ENCODE measurements at places on chromosomes 4 and X. TPM values are rescaled to one million over a fixed set of nuclear protein-coding genes. Genes with fewer than 3 reads are reported as not detected.

DNA sequence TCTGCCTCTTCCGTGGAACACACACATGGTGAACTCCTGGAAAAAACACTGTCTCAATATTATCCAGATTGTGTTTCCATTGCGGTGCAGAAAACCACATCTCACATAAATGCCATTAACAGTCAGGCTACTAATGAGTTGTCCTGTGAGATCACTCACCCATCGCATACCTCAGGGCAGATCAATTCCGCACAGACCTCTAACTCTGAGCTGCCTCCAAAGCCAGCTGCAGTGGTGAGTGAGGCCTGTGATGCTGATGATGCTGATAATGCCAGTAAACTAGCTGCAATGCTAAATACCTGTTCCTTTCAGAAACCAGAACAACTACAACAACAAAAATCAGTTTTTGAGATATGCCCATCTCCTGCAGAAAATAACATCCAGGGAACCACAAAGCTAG, 87.9 kb downstream of the TET2 start:
- DNase-seq: no peak
- no peak overlapping the region for H3K27ac ChIP-seq
- peaks cover 12% of the 10 kb centered on the region for H3K4me1 ChIP-seq
- no peak overlapping the region for H3K4me3 ChIP-seq
- H3K36me3 ChIP-seq: peaks cover 10% of the 10 kb centered on the region
- no peaks in the 10 kb centered on the region for H3K27me3 ChIP-seq

- no peaks in the 10 kb centered on the region for H3K4me1 ChIP-seq
- H3K36me3 ChIP-seq: no peaks in the 10 kb centered on the region
- H3K27ac ChIP-seq: no peak overlapping the region
- H3K4me3 ChIP-seq: no peak overlapping the region
- no peak for DNase-seq
- H3K27me3 ChIP-seq: peaks cover 8% of the 10 kb centered on the region
These were observed 37.4 kb downstream of the ETNPPL start for GRCh38 chr4:108725457-108725856.

DNA sequence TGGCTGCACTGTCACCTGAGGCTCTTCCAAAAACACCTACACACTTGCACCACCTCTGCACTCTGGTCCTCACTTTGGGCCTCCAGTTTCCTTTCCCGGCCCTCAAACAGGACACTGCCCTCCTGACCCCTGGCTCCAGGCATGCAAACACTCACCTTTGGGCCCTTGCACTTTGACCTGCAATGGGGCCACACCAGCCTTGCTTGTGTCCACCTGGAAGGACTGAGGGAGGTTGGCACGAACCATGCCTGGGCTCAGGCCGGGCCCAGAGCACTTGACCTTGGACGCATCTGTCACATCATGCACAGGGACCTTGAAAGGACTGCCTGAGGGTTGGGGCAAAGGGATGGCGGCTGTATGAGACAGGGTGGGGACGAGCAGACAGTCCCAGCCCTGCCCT, 15.6 kb downstream of the FLNA start:
- peaks cover 13% of the 10 kb centered on the region for H3K4me1 ChIP-seq
- peaks cover 2% of the 10 kb centered on the region for H3K36me3 ChIP-seq
- H3K27me3 ChIP-seq: no peaks in the 10 kb centered on the region
- H3K27ac ChIP-seq: peak overlapping the region; percentile 78

Gene SCML2
- total RNA-seq: 0.78 TPM

- no peaks in the 10 kb centered on the region for H3K36me3 ChIP-seq
- DNase-seq: no peak
- H3K4me3 ChIP-seq: no peak overlapping the region
- no peak overlapping the region for H3K27ac ChIP-seq
- no peaks in the 10 kb centered on the region for H3K27me3 ChIP-seq
- no peaks in the 10 kb centered on the region for H3K4me1 ChIP-seq
These were observed 361.8 kb downstream of the FAT4 start for GRCh38 chr4:125676583-125676982.
